ENCODE measurements at places on chromosomes 7 and 10. TPM values are rescaled to one million over a fixed set of nuclear protein-coding genes. Genes with fewer than 3 reads are reported as not detected.

MOGAT3 gene
- not detected for total RNA-seq

IL15RA gene
- 17.6 TPM for total RNA-seq

MBL2 gene
- not detected for total RNA-seq

CYP2W1 gene
- not detected for total RNA-seq

RINT1 gene
- total RNA-seq, result 21.9 TPM

LRRC18 gene
- total RNA-seq, result not detected

CYP2C19 gene
- not detected for total RNA-seq

AKR1E2 gene
- total RNA-seq, result 2.1 TPM

MINDY3 gene
- 37.5 TPM for total RNA-seq

TMEM236 gene
- total RNA-seq, result 0.56 TPM

RHOBTB1 gene
- total RNA-seq, result 22.2 TPM

SYPL1 gene
- total RNA-seq, result 82.1 TPM

THSD7A gene
- 0.75 TPM for total RNA-seq

HKDC1 gene
- total RNA-seq, result not detected

PTER gene
- total RNA-seq, result 9.4 TPM

STEAP2 gene
- total RNA-seq, result 0.49 TPM
